ENCODE measurements at places on chromosomes 5 and 9. TPM values are rescaled to one million over a fixed set of nuclear protein-coding genes. Genes with fewer than 3 reads are reported as not detected.

The CRB2 gene
- not detected for total RNA-seq

The SPATA31A3 gene
- total RNA-seq: not detected

DNA sequence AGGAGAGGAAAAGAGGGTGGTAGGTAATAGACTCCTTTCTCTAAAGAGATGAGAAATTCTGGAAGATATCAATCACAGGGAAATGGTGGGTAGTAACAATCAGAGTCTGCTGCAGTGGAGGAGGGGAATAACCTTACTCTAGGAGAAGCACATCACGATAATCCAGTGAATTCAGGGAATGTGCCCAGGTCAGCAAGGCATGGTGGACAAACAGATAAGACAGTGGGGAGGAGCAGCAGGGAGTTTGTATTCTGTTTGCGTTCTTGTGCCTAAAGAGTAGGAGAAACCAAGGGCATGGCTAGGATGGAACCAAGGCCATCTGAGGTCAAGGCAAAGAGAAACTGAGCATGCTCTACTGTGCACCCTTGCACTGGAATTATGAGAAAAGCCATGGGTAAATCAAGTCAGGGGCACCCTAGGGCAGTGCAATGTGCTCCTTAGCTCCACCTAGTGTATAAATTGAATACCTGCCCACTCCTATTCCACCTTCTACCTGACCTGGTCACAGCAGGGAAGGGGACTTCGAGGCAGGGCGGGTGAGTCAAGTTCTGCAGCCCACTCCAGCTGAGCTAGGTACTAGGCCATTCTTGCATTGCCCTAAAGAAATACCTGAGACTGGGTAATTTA, 31.6 kb downstream of the RETREG1 start:
- no peaks in the 10 kb centered on the region for H3K27me3 ChIP-seq
- no peak overlapping the region for H3K27ac ChIP-seq
- peaks cover 11% of the 10 kb centered on the region for H3K36me3 ChIP-seq
- H3K4me1 ChIP-seq: peaks cover 7% of the 10 kb centered on the region
- DNase-seq: no peak

- no peak for DNase-seq
- H3K27me3 ChIP-seq: no peaks in the 10 kb centered on the region
- no peaks in the 10 kb centered on the region for H3K36me3 ChIP-seq
- no peak overlapping the region for H3K27ac ChIP-seq
- no peak overlapping the region for H3K4me3 ChIP-seq
- peaks cover 28% of the 10 kb centered on the region for H3K4me1 ChIP-seq
Observed at GRCh38 chr5:76384705-76385104, 18.4 kb upstream of the IQGAP2 start.

The RMRP gene
- total RNA-seq: 14,857 TPM

DNA sequence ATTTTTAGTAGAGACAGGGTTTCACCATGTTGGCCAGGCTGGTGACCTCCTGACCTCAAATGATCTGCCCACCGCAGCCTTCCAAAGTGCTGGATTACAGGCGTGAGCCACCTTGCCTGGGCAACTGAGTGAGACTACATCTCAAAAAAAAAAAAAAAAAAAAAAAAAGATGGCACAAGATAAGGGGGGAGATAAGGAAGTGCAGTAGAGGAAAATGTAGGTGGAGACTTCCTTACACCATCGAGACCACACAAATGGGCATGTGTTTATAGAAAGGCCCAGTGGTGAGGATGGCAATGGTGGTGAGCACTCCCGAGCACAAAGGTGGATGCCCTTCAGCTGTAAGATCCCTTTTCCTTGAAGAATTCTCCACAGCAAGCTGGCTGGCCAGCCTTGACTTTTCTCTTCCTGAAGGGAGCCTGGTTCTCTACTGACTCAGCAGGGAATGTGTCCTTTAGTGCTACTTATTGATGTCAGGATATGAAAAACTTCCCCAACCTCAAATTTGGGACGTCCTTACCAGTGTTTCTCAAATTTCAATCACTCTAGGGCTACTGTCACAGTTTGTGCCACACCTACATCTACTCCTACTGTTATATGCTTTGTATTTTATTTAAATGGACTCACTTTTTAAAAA, 28.2 kb downstream of the ERGIC1 start:
- H3K27ac ChIP-seq: no peak overlapping the region
- no peaks in the 10 kb centered on the region for H3K27me3 ChIP-seq
- H3K4me1 ChIP-seq: peaks cover 8% of the 10 kb centered on the region
- H3K36me3 ChIP-seq: peaks cover 5% of the 10 kb centered on the region
- no peak for DNase-seq

- H3K4me1 ChIP-seq: no peaks in the 10 kb centered on the region
- DNase-seq: no peak
- no peaks in the 10 kb centered on the region for H3K36me3 ChIP-seq
- no peak overlapping the region for H3K27ac ChIP-seq
Observed at GRCh38 chr9:81132318-81132717, 557.0 kb downstream of the TLE1 start.

- no peak for DNase-seq
- H3K4me1 ChIP-seq: no peaks in the 10 kb centered on the region
- no peak overlapping the region for H3K4me3 ChIP-seq
- no peaks in the 10 kb centered on the region for H3K27me3 ChIP-seq
Observed at GRCh38 chr5:16807547-16807864, 128.6 kb downstream of the MYO10 start.

The SH3GL2 gene
- total RNA-seq: not detected

- no peak overlapping the region for H3K4me3 ChIP-seq
- H3K4me1 ChIP-seq: no peaks in the 10 kb centered on the region
- no peaks in the 10 kb centered on the region for H3K36me3 ChIP-seq
- no peaks in the 10 kb centered on the region for H3K27me3 ChIP-seq
- H3K27ac ChIP-seq: no peak overlapping the region
- DNase-seq: no peak
Observed at GRCh38 chr9:69433392-69433791, 108.4 kb downstream of the ENTREP1 start.

The C9orf50 gene
- not detected for total RNA-seq

DNA sequence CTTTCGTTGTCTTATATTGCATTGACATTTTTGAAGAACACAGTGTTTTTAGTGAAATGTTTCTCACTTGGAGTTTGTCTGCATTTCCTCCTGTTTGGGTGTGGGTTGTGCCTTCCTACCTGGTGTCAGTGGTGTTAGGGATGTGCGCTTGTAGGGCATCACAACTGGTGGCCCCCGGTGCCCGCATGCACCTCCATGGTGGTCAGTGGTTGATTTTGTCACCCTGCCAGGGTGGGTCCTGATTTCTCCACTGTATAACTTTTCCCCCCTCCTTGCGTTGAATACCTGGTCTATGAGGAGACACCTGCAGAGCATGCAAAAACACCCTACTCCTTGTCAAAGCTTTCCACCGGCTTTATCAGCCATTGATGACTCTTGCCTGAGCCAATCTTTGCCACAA, 132.9 kb downstream of the BARX1 start:
- H3K27ac ChIP-seq: no peak overlapping the region
- H3K27me3 ChIP-seq: peaks cover 13% of the 10 kb centered on the region
- H3K4me3 ChIP-seq: no peak overlapping the region

DNA sequence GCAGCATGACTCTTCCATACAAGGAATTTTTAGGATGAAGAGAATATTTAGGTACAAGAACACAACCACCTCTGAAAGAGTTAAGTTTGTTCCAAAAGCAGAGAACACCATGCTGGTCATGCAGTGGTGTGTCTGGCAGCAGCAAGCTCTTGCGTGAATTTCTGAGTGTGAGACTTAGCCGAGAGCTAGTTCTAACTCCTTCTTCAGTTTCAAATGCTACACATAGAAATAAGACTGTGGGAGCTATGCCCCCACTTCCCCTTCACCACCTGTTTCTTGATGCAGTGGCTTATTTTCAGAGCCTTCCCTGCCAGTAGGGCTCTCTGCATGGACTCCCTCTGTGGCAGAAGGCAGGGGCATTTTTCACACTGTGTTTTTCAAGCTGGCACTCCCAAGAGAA, 122.9 kb upstream of the ZNF366 start:
- H3K27me3 ChIP-seq: no peaks in the 10 kb centered on the region
- no peaks in the 10 kb centered on the region for H3K36me3 ChIP-seq
- H3K27ac ChIP-seq: no peak overlapping the region
- no peak overlapping the region for H3K4me3 ChIP-seq

GRCh38 chr9:68668127-68668526, 36.9 kb upstream of the PIP5K1B start:
- H3K27ac ChIP-seq: no peak overlapping the region
- no peaks in the 10 kb centered on the region for H3K36me3 ChIP-seq
- H3K27me3 ChIP-seq: no peaks in the 10 kb centered on the region
- H3K4me3 ChIP-seq: no peak overlapping the region

DNA sequence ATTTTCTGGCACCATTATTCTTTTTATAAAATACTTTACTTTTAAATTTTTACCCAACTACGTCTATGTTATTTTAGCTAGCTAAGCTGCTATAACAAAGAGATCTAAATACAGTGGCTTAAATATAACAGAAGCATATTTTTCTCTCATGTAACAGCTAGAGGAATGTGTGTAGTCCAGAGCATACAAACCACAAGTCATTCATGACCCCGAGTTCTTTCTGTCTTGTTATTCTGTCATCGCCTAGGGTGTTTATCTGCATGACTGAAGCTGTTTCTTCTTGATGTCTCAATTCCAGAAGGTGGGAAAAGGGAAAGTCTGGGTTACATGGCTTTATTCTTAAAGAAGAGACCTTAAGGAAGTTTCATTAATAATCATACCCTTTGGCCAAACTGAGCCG, 136.9 kb upstream of the RFX3 start:
- no peak overlapping the region for H3K4me3 ChIP-seq
- no peak for DNase-seq
- no peaks in the 10 kb centered on the region for H3K36me3 ChIP-seq
- H3K4me1 ChIP-seq: no peaks in the 10 kb centered on the region
- H3K27me3 ChIP-seq: no peaks in the 10 kb centered on the region
- no peak overlapping the region for H3K27ac ChIP-seq

GRCh38 chr9:91945277-91946085, 4.5 kb downstream of the ROR2 start:
- H3K27me3 ChIP-seq: peaks cover 47% of the 10 kb centered on the region
- H3K27ac ChIP-seq: no peak overlapping the region
- H3K36me3 ChIP-seq: no peaks in the 10 kb centered on the region
- no peak for DNase-seq
- no peak overlapping the region for H3K4me3 ChIP-seq
- H3K4me1 ChIP-seq: peaks cover 10% of the 10 kb centered on the region

The GCNT1 gene
- 0.36 TPM for total RNA-seq

DNA sequence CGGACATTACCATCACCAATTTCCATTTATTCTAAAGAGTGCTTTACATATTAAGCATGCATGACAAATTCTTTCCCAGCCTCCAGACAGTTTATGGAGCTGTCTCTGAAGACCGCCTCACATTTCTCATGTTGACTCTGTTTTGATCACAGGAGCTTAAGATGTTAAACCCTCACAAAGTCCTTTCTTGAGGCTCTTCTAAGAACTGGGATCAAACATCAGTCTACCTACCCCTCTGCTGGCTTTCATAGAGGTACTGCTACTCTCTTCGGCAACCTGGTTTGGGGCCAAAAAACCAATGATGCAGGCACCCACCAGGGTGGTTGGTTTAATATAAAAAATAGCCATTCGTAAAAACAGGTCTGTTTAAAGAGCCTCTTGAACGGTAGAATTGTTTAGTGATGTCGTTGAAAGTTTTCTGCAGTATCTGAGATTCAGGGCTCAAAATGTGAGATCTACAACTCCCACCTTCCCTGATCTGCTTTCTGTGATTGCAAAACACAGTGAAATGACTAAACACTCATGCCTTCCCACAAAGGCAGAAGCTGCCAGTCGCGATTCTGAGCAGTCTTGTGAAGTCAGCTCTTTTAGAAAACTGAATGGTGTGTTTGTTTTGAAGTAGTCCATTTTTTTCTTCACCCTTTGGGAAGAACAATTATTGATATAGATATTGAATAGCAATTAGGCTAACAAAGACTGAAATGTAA, 3.5 kb downstream of the RXFP3 start:
- H3K4me3 ChIP-seq: no peak overlapping the region
- no peak for DNase-seq
- H3K4me1 ChIP-seq: peaks cover 7% of the 10 kb centered on the region
- H3K27ac ChIP-seq: no peak overlapping the region
- H3K27me3 ChIP-seq: peaks cover 40% of the 10 kb centered on the region

DNA sequence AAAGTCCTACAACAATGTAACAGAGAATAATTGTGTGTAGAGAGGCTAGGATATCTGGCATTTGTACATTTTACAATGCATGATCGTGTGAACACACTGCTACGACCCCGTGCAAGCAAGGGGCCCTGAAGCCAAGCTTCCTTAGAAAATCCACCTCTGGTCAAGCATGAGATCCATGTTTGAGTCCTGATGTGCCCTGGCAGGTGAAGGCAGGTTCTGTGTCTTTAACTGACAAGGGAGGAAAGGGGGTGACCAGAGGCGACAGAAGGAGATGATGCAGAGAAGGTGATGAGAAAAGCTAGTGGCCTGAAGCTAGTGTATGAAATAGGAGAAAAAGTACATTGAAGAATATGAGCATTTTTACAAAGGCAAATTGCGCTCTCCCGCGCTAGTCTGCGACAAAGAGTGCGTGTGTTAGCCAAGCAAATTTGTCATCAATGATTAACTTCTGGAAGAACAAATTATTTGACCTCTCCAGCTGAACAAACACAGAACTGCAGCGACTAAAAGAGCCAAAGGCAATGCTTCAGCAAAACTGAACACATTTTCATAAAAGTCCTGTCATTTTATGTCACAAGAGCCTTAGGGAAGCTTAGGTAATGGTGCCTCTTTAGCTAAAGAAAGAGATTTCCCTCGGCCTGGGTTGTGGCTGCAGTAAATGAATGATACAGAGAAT, 101.7 kb upstream of the DAPK1 start:
- H3K4me1 ChIP-seq: no peaks in the 10 kb centered on the region
- H3K27ac ChIP-seq: no peak overlapping the region
- H3K27me3 ChIP-seq: no peaks in the 10 kb centered on the region
- DNase-seq: no peak
- no peak overlapping the region for H3K4me3 ChIP-seq

- peaks cover 2% of the 10 kb centered on the region for H3K27me3 ChIP-seq
- H3K36me3 ChIP-seq: no peaks in the 10 kb centered on the region
- no peak for DNase-seq
- no peak overlapping the region for H3K4me3 ChIP-seq
Observed at GRCh38 chr5:127297348-127298035, 6.9 kb downstream of the MEGF10 start.

- DNase-seq: no peak
- H3K4me1 ChIP-seq: no peaks in the 10 kb centered on the region
- no peak overlapping the region for H3K27ac ChIP-seq
- H3K4me3 ChIP-seq: no peak overlapping the region
- no peaks in the 10 kb centered on the region for H3K36me3 ChIP-seq
Observed at GRCh38 chr5:174148721-174149120, 103.2 kb downstream of the NSG2 start.

The FST gene
- 0.99 TPM for total RNA-seq

The SPINK13 gene
- total RNA-seq: not detected

The DDX4 gene
- total RNA-seq: not detected

DNA sequence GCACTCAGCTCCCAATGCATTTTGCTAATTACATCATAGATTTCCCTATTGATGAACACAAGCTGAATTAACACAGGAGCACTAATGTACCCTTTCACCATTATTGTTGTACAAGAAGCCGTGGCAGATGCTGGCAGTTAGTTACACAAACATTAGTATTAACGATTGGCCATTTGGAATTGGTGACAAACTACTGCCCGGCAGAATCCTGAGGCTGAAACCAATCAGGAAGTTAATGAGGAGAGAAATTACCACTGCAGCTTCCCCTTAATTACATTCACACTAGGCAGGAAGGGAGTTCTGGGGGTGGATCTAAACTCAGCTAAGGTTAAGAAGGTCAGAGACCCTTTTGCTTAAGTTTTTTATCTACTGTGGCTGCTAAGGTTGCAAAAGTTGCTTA, 9.6 kb upstream of the DMRT3 start:
- H3K27ac ChIP-seq: no peak overlapping the region
- no peak for DNase-seq
- no peak overlapping the region for H3K4me3 ChIP-seq
- H3K4me1 ChIP-seq: peaks cover 21% of the 10 kb centered on the region

The SHOC1 gene
- total RNA-seq: not detected

The FLT4 gene
- total RNA-seq: 2.5 TPM
